ENCODE measurements at places on chromosomes 6 and 20.

- ATAC-seq: no peak
Measured at GRCh38 chr6:150332939-150333584, 35.8 kb upstream of the IYD start.

DNA sequence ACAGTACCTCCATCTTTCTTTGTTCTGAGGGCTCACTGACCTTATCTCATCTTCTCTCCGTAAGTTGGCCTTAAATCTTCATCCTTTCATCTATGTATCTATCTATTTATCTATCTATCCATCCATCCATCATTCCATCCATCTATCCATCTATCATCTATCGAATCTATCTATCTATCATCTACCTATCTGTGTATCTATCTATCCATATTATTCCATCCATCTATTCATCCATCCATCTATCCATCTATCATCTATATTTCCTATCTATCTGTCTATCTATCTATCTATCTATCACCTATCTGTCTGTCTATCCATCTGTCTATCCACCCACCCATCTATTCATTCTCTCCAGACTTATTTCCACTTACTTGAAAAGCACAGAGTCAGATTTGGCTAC, 147.3 kb upstream of the PMEPA1 start:
- ATAC-seq: no peak

DNA sequence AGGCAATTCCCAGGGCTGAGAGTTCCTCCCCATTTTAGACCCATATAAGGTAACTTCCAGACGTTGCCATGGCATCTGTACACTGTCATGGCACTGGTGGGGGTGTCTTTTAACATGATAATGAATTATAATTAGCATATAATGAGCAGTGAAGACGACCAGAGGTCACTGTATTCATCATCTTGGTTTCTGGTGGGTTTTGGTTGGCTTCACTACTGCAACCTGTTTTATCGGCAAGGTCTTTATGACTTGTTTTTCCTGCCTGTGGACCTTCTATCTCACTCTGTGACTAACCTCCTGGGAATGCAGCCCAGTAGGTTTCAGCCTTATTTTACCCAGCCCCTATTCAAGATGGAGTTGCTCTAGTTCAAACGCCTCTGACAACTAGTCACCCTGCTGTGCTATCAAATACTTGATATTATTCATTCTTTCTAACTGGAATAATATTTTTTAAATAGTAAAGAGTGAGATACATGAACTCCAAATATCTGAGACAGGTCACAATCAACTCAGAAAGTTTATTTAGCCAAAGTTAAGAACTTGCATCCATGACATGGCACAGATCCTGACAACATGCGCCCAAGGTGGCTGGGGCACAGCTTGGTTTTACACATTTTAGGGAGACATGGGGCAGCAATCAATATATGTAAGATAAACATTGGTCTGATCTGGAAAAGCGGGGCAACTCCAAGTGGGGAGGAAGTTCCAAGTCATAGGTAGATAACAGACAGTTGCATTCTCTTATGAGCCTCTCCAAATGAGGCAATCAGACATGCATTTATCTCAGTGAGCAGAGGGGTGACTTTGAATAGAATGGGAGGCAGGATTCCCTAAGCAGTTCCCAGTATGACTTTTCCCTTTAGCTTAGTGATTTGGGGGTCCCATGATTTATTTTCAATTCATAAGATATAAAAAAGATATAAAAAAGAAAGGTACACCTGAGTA, 1.2 kb upstream of the UFL1 start:
- ATAC-seq: no peak

- no peak for ATAC-seq
Measured at GRCh38 chr20:49804364-49804763, 8.3 kb upstream of the SLC9A8 start.

- no peak for ATAC-seq
Measured at GRCh38 chr6:52135217-52135616, 47.8 kb upstream of the PKHD1 start.

GRCh38 chr6:108838101-108838717, 10.0 kb upstream of the ARMC2 start:
- ATAC-seq: no peak

DNA sequence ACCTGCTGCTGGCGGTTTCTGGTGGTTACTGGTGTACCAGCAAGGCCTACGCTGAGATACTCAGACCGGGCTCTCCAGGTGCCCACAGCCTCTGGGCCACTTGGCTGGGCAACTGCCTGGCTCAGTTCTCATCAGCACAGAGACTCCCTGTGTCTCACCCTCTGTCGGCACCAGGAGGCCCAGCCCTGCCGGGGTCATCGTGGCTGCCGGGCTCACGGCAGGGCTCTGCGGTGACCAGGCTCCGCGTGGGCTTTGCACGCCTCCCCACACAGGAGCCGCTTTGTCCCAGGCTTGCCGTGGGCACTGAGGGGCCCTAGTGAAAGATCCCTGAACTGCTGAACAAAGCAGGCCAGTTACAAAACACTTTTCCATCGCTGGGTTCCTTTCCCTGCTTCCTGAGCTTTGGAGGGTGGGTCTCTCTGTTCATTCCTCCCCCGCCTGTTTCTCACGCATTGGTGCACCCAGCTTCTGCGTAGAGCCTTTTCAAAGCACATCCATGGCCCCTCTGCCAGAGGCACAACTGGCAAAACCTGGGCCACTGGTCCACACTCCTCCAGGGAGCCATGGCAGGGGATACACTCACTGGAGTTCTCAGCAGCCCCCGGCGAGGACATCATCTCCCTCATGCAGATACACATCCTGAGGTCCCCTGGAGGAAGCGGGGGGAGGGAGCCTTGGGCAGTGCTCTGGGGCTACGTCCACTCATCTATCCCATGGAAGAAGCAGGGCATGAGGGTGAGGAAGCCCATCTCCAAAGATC, 117.0 kb downstream of the NFATC2 start:
- no peak for ATAC-seq

GRCh38 chr6:25499615-25500235, 152.3 kb upstream of the SCGN start:
- ATAC-seq: peak; percentile 20

GRCh38 chr20:11186301-11187008, 512.7 kb upstream of the JAG1 start:
- no peak for ATAC-seq

DNA sequence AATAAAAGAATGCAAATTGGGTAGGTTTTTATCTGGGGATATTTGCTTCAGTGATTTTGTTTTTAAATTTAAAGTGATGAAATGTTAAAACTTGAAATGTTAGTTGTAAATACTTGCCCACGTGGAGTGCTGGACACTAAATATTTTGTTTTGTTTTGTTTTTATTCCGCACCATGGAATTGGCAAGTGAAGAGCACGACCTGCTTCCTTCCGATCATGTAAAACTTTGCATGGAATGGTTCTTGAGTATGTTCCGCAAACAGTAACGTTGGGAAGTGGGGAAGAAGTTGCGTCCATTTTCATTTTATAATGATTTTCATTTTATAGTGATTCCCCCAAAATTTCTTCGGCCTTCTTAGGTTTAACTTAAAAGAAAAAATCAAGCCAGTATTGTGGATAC, 765 bp downstream of the IRAK1BP1 start:
- ATAC-seq: no peak

- ATAC-seq: peak; percentile 3
Measured at GRCh38 chr6:44122801-44123200, 4.5 kb downstream of the MRPL14 start.

DNA sequence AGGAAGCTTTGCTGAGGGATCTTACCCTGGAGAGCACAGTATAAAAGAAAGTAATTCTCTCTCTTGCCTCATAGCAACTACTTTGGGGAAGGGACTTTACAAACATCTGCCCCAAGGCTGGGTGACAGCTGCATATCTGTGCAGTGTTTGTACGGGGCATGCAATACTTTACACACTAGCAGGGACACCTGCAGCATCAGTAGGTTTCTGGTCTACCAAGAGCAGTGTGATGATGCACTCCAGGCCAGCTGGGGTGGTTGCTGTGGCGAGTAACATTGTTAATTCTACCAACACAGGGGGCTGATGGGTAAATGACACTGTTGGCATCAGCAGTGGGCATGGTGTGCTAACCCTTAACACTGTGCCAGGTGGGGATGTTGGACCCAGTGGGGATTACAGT, 48.0 kb downstream of the ADTRP start:
- no peak for ATAC-seq

DNA sequence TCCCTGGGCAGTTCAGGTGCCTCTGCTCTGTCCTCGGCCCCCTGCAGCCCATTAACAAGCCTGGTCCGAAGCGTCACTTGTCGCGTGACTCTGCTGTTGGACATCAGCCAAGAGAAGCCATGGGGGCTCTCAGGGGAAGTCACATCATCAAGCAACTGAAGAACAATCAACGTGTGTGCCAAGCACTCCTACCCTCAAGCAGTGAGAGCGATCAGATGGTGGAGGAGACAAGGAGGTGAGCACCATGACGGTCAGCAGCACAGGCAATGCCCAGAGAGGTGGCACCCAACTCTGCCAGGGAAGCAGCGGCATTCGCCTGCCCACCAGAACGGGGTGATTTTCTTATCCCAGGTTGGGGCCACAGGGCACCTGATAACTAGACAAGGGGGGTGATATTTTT, 132.7 kb downstream of the AGPAT4 start:
- no peak for ATAC-seq

DNA sequence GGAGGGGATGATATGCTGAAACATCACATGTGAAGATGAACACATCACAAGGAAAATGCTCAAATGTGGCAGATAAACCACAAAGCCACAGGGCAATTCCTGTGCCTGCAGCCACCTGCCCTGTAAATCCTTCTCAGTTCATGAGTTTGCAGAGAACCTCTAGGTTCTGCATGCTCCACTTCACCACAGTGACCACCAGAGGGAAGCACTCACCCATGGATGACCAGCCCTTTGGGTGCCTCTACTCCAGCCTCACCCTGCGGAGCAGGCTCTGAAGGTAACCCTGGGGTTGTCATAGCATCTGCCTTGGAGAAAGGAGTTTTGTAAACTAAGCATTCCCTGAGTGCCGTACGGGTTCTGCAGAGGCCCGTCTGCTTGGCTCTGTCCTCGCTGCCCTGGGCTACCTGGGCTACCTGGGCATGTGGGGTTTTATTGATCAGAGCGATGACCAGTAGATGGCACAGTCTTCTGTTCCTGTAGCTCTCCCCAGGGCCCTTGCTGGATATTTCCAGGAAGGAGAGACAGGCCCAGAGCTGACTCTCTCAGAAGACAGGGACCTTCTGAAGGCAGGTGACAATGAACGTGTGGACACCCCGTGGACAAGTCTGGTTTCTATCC, 31.7 kb upstream of the CST1 start:
- ATAC-seq: peak; percentile 96

DNA sequence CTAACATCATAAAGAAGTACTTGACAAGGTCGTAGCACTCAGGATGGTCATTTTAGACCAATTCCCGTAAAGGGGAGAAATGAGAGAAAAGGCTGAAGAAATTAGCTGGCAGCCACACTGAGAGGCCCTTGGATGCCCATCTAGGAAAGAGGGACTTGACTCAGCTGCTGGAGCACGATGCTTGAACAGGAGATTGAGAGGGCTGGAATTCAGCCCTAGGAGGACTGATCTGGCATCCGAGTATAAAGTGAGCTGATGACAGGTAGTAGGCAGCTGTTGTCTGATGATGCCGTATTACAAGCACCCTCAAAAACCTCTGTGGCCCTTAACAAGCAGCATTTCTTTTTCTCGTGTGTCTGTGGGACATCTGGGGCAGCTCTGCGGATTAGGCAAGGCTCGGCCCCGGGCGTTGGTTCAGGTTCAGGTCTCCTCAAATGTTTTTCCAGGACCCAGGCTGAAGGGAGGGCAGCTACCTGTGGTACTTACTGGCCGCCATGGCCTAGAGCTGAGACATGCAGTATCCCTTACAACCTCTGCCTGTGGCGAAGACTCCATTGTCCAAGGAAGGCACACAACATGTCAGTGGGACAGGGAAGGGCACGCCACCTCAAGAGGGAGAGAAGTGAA, 219.6 kb upstream of the SNX9 start:
- no peak for ATAC-seq

DNA sequence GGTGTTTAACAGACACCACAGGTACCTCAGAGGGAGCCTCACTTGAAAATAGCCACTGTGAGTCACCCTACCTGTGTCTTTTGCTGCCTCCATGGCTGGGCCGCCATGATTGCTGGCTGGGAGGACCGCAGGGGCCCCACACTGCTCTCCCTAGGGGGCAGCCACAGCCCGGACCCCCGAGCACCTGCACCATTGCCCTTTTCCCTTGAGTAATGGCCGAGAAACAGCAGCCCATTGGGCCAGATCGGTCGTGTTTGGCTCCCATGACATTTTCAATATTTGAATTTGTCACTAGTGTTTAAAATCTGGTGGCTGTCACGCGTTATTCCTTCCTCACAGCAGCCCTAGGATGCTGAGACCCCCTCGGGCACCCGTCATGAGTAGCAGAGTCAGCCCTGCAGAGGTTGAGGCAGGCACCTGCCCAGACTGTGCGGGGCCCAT, 6.7 kb downstream of the ZBP1 start:
- no peak for ATAC-seq

- no peak for ATAC-seq
Measured at GRCh38 chr6:69593706-69594105, 203.1 kb downstream of the LMBRD1 start.

- ATAC-seq: no peak
Measured at GRCh38 chr20:60268491-60268890, 310.3 kb downstream of the CDH26 start.

DNA sequence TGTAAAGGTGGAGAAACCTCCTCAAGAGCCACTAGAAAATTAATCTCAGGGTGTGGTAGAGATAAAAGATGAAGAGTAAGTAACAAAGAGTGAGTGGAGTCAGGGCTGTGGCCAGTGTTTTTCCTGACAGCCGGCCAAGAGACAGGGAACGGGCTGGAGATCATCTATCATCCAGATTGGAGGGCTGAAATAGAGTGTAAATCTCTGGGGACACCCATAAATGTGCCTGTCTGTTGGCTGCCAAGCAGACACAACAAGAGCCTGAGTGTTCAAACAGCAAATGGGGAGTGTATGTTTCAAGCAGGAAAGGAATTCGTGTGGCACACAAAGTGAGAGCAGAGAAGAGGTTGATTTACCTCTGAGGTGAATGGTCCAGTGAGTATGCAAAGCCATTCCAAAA, 326.4 kb upstream of the KHDRBS2 start:
- ATAC-seq: no peak

DNA sequence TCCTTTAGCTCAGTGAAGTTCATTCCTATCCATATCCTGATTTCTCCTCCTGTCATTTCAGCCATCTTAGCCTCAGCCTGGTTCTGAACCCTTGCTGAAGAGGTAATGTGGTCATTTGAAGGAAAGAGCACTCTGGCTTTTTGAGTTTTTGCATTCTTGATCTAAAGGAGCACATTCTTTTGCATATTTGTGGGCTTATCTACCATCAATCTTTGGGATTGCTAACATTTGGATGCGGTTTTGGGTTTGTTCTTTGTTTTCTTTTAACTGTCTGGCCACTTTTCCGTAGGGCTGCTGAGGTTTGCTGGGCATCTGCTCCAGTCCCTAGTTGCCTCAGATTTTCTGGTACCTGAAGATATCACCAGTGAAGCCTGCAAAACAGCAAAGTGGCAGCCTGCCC, 238.3 kb downstream of the EPM2A start:
- no peak for ATAC-seq

DNA sequence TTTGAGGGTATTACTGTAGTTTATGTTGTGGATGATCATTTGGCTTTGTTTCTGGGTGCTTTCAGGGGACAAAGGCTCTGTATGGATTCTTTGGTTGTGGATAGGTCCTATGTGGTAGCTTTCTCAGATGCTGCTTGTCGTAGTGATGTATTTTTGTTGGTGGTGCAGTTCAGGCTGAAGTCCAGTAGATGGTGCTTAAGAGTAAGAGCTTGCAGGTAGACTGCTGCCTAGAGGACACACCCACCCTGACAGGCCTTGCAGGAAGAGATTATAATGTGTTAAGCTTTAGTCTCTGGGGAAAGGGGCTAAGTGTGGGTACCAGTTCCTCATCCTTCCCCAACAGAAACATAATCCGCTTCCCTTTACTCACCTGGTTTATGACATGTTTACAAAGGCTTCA, 62.6 kb upstream of the ADGRB3 start:
- ATAC-seq: no peak

- ATAC-seq: no peak
Measured at GRCh38 chr6:5876076-5876475, 130.6 kb downstream of the NRN1 start.

All from motor neuron (in vitro differentiated cells).